Breast epithelium (tissue), 4 donors: ENCODE measurements at places on chromosomes 4 and X.

DNA sequence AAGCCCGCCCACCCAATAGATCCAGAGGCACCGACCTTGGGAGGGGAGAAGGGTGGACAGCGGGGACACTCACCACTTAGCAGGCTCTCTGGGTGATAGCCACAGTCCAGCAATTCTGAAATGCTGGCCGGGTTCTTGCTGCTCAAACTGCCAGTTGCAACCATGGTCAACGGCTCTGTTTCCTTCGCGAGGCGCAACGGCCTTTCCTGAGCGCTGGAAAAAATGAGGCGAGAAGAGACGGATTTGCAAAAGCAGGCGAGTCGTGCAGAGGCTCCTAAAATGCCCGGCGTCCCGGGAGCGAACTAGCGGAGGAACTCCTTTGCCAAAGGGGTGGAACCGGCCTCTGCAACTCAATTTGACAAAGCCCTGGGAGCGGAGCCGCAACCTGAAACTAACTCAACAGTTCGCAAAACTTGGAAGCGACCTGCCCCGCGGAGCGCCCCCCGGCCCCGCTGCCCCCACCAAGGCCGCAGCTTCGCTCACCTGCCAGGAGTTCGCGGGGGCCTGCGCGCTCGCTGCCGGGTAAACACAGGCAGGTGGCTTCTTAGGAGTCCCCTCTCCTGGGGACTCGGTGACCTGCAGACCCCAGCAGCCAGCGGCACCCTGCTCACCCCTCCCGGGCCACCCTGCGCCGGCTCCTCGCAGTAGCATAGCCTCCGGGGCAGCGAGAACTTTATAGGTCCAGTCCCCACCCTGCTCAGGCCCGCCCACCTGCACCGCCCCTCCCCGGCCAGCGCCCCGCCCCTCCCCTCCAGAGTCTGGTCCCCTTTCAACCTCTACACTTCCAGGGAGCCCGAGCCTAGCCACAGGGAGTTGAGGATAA is at the start of gene DDIT4L:
Gene DDIT4L (minus strand): TSS at position 649 of the 823 bp plus-strand sequence. CDS start 485 bp downstream, at position 164.
- no peak for DNase-seq

- DNase-seq: no peak
Measured at GRCh38 chr4:14513471-14513870, 488.8 kb upstream of the CPEB2 start.

DNA sequence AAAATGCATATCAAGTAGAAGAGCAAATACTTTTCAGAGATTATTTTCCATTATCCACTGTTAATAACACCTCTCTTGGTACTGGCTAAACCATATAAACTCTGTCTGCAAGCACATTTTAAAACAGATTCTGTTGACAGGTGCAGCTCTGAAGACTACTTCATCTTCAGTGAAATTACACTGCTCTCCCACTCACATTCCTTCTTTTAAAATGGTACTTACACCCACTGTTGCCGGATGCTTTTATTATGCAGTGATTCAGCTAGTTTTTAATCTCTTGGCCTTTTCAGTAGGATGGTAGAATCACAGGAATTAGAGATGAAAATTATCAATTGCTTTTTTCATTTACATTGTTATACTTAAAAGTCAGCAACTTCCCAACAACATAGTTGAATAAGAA is 381.6 kb downstream of the GASK1B start:
- no peak for DNase-seq

DNA sequence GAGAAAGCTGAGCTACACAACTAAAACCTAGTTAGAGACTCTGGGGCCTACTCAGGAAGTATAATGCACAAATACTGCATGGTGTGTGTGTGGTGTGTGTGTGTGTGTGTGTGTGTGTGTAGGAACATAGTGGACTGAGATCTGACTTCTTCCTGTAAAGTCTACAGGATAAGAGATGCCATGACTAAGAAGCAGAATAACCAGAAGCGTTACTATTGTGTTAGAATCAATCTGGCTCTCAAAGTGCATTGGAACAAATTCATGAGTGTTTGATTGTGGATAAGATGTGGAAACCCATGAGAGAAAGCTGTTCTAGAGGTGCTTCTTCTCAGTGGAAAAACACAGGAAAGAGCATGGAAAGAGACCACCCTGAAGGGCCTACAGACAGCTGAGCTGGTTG is 302.1 kb downstream of the INPP4B start:
- no peak for DNase-seq

- no peak for DNase-seq
Measured at GRCh38 chrX:50618788-50619558, 148.3 kb upstream of the DGKK start.
